GM03348 (cell line): ENCODE measurements at places on chromosomes 7 and 10.
A peak's percentile ranks its signal among the peaks of the same experiment; 100 is the strongest.

DNA sequence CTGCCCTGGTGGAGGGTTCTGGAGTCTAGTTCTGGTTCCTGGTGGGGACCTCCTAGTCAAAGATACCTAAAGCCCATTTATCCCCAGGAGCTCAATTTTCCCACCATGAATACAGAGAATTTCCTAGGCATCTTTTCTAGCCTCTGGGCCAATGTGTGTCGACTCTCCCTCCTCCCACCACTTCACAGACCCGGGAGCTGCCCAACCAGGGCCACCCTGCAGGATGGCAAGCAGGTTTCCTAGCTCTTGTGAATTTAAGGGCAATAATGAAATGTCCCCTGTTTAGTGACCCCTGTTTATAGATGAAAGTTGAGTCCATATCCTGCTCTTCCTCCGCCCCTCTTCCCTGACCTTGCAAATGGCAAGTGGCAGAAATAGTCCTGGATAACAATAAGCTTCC is 9.4 kb downstream of the DLX5 start:
- no peak for DNase-seq

GRCh38 chr10:89171996-89172395 is 35.1 kb downstream of the CH25H start:
- peak; percentile 31 for DNase-seq

GRCh38 chr7:159158888-159159405 is 14.3 kb upstream of the VIPR2 start:
- DNase-seq, result no peak

GRCh38 chr7:7527047-7527446 is 8.6 kb downstream of the COL28A1 start:
- DNase-seq, result no peak

- no peak for DNase-seq
These were observed 9.9 kb upstream of the CXCL12 start for GRCh38 chr10:44394696-44395381.

DNA sequence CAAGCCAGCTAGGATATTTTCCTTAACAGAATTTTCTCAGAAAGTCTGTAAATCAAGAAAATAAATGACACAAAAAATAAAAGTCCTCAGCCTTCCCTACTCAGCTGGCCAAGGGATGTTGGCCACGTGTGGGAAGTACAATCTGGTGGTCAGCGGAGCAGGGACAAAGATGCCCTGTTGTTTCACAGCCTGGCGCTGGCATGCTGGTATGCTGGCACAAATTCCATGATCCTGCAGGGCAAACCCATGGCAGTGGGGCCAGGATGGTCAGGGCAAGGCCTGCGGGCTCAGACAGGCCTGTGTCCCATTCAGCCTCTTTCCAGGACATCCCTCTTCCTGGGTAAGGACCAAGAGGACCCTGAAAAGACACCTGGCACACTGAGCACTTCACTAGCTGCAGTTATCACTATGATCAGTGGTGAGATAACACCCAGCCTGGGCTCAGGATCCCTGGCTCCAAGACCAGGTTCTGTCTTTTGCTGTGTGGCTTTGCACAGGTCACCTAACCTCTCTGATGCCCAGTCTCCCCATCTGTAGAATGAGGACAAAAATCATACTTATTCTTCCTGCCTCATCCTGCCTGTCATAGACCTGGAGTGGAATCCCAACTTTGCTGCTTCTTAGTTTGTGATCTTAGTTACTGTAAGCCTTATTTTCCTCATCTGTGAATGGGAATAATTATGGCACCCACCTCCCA is 10.8 kb upstream of the HSPA12A start:
- DNase-seq, result no peak

GRCh38 chr7:5678295-5679047 is 103.0 kb downstream of the RNF216 start:
- no peak for DNase-seq

DNA sequence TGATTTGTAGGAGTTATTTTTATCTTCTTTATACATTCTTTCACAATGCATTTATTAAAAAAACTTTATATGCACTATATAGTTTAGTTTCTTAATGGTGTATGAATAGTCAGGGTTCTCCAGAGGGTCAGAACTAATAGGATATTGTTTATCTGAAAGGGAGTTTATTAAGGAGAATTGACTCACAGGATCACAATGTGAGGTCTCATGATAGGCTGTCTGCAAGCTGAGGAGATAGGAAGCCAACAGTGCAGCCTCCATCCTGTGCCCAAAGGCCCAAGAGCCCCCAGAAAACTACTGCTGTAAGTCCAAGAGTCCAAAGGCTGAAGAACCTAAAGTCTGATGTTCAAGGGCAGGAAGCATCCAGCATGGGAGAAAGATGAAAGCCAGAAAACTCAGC is 192.8 kb upstream of the AHR start:
- DNase-seq, result no peak
